ENCODE measurements at places on chromosomes 7 and 10. TPM values are rescaled to one million over a fixed set of nuclear protein-coding genes. Genes with fewer than 3 reads are reported as not detected.

Gene IFIT2
- 9.5 TPM for total RNA-seq

Gene LUC7L2
- 43.5 TPM for total RNA-seq

Gene GTPBP10
- 10.9 TPM for total RNA-seq

Gene GNAT3
- total RNA-seq, result not detected

Gene ERCC6
- 90.2 TPM for total RNA-seq

Gene ELFN1
- total RNA-seq, result not detected

Gene SPAG6
- not detected for total RNA-seq

Gene CCDC3
- 64.4 TPM for total RNA-seq
